NCI-H446 (cell line): ENCODE measurements at places on chromosomes 11 and 22.

- no peak for DNase-seq
Observed at GRCh38 chr11:10590218-10590915, 21.9 kb upstream of the LYVE1 start.

GRCh38 chr11:73397468-73398131 lies 21.4 kb downstream of the RELT start:
- no peak for DNase-seq

- DNase-seq, result no peak
Observed at GRCh38 chr11:131491503-131491902, 121.1 kb downstream of the NTM start.

GRCh38 chr11:26522912-26523610 lies 49.0 kb downstream of the MUC15 start:
- peak; percentile 68 for DNase-seq

DNA sequence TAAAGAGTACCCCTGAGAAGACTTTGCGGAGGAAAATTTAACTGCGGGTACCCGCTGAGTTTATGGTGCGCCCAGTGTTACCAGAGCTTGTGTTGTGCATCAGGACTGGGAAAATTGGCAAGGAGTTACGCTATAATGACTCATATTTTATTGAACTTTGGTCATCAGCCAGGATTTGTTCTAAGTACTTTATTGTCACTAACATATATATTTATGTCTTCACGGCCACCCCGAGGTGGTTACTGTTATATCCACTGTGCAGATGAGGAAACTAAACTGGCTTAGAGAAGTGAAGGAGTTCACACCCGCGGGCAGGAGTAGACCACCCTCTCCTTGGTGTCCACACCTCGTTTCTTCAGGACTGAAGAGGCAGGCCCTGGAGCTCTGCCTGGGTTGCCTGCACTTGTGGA lies 667 bp downstream of the ACCS start:
- DNase-seq, result no peak

DNA sequence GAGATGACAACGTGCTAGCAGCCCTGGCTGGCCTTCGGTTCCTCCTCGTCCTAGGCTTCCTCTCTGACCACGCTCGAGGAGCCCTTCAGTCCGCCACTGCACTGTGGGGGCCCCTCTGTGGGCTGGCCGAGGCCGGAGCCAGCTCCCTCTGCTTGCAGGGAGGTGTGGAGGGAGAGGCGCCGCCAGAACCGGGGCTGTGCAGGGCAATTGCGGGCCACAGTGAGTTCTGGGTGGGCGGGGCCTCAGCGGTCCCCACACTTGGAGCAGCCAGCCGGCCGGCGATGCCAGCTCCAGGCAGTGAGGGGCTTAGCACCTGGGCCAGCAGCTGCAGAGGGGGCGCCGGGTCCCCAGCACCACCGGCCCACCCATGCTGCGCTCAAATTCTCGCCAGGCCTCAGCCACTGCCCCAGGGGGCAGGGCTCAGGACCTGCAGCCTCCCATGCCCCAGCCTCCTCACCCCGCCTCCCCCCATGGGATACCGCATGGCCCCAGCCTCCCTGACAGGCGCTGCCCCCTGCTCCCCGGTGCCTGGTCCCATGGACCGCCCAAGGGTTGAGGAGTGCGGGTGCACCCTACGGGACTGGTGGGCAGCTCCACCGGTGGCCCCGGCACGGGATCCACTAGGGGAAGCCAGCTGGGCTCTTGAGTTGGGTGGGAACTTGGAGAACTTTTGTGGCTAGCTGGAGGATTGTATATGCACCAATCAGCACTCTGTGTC lies 399.4 kb downstream of the LUZP2 start:
- DNase-seq, result no peak

GRCh38 chr11:114359342-114359741 lies 41.0 kb downstream of the C11orf71 start:
- DNase-seq, result no peak

DNA sequence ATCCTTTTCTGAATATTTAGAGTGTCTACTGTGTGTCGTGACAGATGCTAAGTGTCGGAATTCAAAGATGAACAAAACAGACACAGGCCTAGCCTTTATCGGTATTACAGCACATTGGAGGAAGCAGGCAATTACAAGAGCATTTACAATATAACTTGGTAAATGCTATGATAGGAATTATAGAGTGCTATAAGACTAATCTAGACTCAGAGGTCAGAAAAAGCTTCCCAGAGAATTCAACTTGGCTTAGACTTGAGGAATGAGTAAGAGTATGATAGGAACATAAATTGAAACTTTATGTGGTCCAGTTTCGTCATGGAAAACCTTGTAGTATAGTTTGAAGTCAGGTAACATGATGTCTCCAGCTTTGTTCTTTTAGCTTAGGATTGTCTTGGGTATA lies 395.7 kb upstream of the FAT3 start:
- no peak for DNase-seq

GRCh38 chr11:123560006-123560405 lies 94.4 kb downstream of the SCN3B start:
- DNase-seq, result no peak

- no peak for DNase-seq
Observed at GRCh38 chr22:42967005-42967404, 47.9 kb downstream of the PACSIN2 start.

GRCh38 chr11:7672960-7673723 lies at the start of gene CYB5R2:
CYB5R2 (minus strand) TSS chr11:7673500; CDS start chr11:7672825, 675 bp downstream.
- no peak for DNase-seq

- DNase-seq, result no peak
Observed at GRCh38 chr22:40363059-40363458, 7.3 kb upstream of the SGSM3 start.

- DNase-seq, result peak; percentile 58
Observed at GRCh38 chr11:120828847-120829246, 195.1 kb upstream of the TBCEL start.

- peak; percentile 76 for DNase-seq
Observed at GRCh38 chr22:44483878-44484277, 14.2 kb downstream of the RTL6 start.
